Activated CD8-positive, alpha-beta T cell treated with anti-CD3 and anti-CD28 coated beads, Interleukin-2, amount 10 ng/mL, durations not matched to agents 7 days and 5 days (primary cell): ENCODE measurements at places on chromosomes 12 and 14.

DNA sequence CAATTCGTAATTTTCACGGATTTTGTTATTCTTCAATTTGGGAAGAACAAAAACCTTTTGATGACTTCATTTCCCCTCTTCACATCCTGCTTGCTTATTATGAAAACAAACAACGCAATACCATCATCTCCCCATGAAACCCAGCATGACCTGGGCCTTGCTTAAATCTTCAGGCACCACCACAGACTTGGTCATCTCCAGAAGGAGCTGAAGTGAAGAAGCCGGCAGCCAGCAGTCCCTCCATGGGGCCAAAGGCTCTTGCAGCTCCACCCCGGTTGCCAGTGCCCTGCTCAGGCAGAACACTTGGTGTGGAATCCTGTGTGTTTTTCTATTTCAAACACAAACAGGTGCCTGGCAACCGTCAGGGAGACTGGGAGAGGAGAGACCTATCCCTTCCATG, 982.9 kb upstream of the TMEM132C start:
- DNase-seq, result no peak

DNA sequence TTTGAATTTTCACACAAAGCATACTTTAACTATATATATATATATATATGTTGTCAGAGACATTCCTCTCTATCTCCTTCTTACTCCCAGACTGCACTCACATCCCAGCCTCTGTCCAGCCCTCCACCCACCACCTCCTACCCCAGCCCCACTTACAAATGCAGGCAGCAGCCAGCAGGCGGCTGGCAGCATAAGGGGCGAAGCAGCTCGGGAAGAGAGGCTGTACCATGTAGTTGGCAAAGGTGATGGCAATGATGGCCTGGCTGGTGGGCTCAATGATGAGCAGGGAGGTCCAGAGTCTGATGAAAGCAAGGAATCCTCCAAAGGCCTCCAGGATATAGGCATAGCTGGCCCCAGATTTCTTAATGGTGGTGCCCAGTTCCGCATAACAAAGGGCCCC, 2.5 kb downstream of the SLC7A7 start:
- no peak for DNase-seq

- DNase-seq, result no peak
Measured at GRCh38 chr14:75847584-75847983, 134.2 kb downstream of the TGFB3 start.

GRCh38 chr12:45388545-45388944, 172.7 kb downstream of the ANO6 start:
- DNase-seq, result no peak

- DNase-seq, result no peak
Measured at GRCh38 chr12:124499190-124499753, 68.1 kb downstream of the NCOR2 start.

GRCh38 chr12:113464852-113465719, 6.6 kb downstream of the LHX5 start:
- DNase-seq, result no peak

DNA sequence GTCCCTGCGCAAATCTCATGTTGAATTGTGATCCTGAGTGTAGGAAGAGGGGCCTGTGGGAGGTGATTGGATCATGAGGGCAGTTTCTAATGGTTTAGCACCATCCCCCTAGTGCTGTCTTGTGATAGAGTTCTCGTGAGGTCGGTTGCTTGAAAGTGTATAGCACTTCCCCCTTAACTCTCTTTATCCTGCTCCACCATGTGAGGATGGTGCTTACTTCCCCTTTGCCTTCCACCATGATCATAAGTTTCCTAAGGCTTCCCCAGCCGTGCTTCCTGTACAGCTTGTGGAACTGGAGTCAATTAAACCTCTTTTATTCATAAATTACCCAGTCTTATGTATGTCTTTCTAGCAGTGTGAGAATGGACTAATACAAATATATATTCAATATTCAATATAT, 303.7 kb upstream of the SEL1L start:
- DNase-seq, result no peak

DNA sequence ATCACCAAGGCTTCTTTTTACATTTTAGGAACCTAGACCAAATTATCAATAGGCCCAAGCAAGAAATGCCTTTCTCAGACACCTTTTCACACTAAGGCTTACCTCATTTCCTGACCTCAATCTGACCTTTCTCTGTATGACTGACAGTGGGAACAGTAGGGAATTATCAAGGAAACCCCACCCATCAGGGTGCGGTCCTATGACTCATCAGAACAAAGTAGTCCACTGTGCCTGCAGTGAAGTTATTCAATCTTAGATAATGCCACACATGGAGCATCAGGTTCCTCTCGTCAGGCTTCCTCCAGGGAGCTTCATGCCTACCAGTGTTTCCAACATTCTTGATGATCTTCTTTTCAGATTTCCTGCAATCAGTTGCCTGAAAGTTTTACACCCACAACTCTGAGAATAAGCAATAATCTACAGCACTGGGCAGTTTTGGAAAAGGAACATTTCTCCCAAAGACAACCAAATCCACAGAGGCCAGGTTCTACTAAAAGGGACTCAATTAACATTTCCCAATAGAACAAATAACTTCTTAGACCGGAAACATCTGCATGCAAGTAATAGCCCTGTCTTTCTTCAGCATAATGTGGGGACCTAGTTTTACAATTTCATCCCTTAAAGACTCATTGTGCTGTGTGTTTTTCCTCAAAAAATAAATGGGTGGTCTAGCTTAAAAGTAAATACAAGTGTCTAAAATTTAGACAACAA, 35.9 kb upstream of the TMTC2 start:
- no peak for DNase-seq

DNA sequence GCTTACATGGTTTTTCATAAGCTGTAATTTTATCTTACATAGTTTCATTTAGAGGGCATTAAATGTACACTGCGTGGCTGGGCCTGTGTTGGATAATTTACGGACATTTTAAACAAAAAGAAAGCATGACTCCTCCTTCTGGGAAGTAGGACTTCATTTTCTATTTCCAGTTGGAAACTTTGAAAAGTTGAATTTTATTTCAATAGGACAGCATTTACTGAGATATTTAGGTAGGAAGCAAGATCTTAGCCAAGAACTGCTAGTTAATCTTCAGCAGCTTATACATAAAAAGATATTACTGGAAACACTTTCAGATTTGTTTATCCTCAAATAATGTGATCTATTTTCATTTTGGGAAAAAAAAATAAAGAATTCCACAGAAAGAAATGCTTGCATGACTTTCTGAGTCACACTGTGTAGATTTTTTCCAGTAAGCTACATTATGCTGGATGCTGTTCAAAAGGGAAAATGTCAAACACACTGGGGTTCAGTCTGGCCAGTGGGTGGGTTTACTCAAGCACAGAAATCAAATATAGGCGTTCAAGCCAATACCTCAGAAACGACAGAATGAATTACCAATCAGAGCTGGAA, 239.4 kb upstream of the KRR1 start:
- no peak for DNase-seq

DNA sequence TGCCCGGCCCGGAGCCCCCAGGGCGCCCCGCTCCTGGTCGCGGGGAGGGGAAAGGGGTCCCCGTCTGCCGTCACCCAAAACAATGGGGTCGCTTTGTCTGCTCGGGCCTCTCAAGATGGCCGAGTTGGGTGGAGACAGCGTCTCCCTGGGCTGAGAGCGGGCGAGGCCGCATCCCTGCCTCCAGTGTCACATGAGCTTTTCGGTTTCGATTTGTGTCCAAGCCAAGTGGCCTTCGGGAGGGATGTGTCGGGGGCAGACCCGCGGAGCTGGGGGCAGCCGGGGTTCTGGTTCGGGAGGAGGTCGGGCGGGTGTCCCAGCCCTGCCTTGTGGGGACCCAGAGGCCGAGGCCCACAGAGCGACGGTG, 790 bp downstream of the DYNC1H1 start:
- peak; percentile 82 for DNase-seq

- no peak for DNase-seq
Measured at GRCh38 chr14:84234281-84234680, 1295.7 kb upstream of the FLRT2 start.

DNA sequence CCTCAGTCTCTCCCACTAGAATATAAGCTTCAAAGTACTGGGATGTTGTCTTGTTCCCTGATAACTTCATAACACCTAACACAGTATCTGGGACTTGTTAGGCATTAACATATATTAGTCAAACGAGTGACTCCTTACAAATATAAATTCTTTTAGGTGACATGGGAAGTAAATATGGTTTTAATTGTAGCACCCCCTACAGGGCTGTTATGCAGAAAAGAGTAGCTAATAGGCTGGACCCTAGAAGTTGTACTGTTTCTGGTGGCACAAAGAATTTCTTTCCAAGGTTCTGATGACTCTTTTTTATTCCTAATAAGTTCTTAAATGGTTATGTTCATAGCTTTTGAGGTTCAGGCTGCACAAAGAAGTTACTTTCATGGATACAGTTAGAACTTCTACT, 29.8 kb downstream of the GPATCH2L start:
- no peak for DNase-seq

- DNase-seq, result peak; percentile 74
Measured at GRCh38 chr12:106956048-106956578, 406 bp downstream of the TMEM263 start.

DNA sequence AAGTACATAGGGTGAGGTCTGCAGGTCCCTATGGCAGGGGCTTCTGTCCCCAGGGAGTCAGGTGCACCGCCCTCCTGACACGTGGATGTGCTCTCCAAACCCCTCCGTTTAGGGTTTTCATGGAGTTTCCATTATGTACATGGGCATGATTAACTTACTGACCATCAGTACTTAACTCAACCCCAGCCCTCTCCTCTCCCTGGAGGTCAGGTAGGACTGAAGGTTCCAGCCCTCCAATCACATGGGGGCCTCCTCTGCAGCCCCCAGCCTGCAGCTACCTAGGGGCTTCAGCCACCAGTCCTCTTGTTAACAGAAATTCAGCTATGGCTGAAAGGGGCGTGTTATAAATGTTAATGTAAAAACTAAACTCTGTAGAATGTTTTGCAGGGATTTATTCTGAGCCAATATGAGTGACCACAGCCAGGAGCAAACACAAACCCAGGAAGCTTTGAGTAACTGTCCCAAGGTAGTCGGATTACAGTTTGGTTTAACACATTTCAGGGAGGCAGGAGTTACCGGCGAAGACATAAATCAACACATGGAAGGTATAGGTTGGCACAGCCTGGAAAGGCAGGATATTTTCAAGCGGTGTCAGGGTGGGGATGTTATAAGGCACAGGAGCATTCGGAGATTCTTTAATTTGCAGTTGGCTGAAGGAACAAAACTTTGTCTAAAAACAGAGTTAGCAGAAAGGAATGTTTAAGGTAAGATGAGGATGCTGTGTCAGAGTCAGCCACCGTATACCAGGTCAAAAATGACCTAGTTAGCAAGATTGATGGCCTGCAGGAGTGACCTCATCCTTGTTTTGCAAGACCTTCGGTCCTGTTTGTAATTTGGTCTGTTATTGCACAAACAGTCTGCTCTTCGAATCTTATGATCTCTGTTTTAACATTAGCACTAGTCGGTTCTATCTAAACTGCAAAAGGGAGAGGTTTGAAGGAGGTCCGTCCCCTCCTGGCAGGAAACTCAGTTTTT, 75.2 kb downstream of the TNFAIP2 start:
- DNase-seq, result no peak

GRCh38 chr12:129467289-129467688, 436.5 kb downstream of the TMEM132D start:
- no peak for DNase-seq

DNA sequence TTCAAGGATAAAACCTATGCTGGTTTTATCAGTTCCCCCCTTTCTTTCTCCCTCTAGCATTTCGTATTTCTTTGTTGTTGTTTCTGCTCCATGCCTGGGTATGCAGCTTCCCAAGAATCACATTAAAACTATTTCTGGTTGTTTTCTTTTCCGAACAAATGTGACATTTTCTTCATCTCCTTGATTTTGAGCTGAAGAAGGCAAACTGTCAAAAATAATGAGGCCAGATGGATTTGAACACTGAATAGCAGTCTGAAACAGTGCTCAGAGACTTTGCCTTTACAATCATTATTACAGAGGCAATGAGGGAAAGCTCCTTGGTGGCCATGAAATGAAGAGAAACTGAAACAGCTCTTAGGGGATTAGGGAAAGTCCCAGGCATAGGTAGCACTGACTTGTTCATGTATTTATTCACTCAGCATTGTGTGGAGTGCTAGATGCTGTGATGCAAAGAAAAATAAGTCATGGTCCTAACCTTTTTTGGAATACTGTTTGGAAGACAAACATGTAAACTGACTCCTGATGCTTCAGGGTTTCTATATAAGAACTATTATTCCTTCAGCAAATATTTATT, 319.5 kb downstream of the FUT8 start:
- DNase-seq, result no peak

DNA sequence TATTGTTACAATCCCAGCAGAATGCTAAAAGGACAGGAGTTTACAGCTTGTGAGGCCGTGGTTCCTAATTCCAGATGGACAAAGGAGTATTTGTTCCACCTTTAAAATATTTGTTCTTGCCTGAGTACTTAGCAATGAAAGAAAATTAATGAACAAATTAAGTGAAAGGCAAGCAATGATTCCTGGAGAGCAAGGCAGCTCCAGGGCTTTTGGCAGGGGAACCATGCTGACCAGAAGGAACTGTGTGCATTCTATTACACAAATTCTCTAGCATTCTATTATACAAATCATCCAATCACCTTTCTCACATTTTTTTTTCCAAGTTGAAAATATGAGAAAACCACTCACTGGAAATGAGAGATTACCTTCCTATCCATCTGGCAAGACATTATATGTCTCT, 1.8 kb upstream of the BMAL2 start:
- DNase-seq, result no peak

DNA sequence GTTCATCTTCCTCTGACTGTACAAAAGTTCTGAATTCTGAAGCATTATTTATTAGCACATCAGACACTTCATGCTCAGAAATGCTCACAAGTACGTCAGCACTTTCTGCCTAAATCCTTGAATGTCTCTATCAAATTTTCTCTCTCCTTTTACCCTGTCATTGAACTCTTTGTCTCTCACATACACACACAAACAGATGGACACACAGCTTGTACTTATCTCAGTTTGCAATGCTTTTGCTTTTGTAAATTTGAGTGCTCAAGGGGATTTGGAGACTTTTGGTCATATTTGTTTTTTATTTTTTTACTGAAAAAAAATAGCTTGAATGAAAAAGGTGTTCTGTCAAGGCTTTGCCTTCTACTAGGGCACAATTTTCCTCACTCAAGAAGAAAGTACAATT, 64.2 kb upstream of the PDZRN4 start:
- no peak for DNase-seq

- no peak for DNase-seq
Measured at GRCh38 chr14:68377459-68377858, 415.4 kb downstream of the ZFP36L1 start.

DNA sequence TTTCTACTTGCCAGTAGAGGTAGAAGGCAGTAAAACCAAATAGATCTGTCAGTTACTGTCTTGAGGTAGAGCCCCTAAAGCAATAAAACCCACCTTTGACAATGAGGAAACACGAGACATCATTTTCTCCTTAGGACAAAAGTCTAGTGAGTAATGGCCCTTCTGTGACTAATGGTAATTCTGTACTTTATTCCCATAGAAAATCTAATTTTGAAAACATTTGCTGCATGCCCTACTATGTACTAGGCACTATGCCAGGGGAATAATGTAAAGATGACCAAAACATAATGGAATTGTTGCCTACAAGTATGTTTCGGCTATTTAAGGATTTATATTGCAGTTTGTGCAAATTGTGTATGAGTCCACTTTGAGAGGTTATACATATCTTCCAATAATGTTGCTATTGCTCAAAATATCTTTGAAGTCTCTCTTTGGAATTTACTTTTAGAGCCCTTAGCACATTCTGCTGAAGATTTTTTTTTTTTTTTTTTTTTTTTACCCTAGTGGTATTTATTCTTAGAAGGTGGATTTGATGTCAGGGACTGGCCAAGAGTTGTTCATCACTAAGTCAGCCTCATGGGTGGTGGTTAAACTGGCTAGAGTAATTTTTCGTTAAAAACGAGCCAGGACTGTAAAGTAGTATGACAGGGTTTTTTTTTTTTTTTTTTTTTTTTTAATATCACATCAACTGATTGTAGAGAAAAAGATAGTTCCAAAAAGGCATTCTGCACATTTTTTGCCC, 109.7 kb downstream of the CRADD start:
- no peak for DNase-seq
